ENCODE measurements at places on chromosomes 7 and 10.
A peak's percentile ranks its signal among the peaks of the same experiment; 100 is the strongest.

DNA sequence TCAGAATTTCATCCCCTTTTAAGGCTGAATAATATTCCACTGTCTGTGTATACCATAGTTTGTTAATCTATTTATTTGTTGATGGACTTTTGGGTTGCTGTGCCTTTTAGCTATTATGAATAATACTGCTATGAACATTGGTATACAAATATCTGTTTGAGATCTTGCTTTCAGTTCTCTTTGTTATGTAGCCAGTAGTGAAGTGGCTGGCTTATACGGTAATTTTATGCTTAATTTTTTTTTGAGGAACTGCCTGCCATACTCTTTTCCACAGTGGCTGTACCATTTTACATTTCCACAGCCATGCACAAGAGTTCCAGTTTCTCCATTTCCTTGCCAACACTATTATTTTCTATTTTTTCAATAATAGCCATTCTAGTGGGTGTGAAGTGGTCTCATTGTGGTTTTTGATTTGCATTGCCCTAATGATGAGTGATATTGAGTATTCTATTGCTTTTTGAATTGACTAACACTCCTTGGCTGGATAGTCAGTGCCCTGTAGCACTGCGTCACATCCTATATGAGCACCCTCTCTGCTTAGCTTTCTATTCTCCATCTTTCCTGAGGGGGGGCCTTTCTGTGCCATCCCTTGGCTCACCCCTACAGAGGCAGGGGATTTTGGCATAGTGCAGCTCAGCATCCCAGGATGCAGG, 29.4 kb upstream of the RAPGEF5 start:
- no peak for DNase-seq

DNA sequence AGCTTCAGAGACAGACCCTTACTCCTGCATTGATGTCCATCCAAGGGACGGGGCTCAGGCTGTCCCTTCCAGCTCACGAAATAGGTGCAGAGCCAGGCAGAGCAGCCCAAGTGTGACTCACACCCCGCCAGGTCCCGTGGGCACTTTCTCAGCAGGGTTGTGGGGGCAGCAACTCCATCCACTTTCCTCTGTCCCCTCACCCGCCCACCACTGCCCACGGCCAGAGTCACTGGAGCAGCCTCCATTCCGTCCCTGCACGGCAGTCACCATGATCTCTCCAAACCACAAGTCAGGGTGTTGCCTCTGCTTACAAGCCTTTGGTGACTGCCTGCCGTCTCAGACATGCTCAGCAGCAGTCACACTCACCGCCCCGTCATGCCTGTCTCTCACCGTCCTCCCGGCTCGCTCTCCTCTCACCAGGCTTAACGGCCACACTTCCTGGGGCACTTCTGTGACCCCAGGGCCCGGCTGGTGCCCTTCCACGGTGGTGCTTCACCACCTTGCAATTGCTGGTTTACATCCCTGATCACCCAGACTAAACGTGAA, 39.3 kb downstream of the CALML3 start:
- DNase-seq, result peak; percentile 60

DNA sequence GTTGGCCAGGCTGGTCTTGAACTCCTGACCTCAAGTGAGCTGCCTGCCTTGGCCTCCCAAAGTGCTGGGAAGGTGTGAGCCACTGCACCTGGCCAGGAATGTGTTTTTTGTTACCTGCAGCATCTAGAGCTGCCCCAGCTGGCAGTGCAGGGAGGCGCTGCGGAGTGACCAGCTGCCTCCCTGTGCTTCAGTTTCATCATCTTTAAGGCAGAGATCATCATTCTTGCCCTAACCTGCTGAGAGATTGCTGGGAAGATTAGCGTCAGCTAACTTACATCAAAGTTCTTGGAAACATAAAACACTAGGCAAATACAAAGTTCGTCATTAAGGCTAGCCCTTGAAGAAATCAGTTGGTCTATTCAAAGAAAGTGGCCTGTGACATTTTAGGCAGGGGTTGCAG, 2.3 kb downstream of the ZNF282 start:
- DNase-seq, result no peak

GRCh38 chr7:104174798-104175197, 33.0 kb downstream of the ORC5 start:
- DNase-seq, result no peak

GRCh38 chr7:150845421-150845861, 6.9 kb upstream of the AOC1 start:
- no peak for DNase-seq

Measured in stimulated activated CD4-positive, alpha-beta T cell treated with anti-CD3 and anti-CD28 coated beads, Interleukin-4, amount 100 ng/mL, for 1 hour (primary cell).